ENCODE measurements at places on chromosomes 4 and X.

DNA sequence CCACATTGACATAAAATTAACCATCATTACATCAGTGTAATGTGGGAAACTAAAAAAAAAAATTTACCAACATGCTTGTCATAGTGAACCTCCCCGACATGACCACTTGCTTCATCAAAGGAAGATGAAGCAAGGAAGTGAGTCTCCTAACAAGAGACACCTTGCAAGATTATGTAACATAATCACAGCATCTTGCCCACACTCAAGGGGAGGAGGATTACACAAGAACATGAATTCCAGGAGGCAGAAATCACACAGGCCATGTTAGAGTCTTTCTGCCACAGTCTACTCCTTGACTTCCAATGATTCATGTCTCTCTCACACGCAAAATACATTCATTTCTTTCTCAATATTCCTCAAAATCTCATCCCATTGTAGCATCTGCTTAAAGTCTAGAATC is 93.3 kb downstream of the AKAP4 start:
- no peak for DNase-seq

DNA sequence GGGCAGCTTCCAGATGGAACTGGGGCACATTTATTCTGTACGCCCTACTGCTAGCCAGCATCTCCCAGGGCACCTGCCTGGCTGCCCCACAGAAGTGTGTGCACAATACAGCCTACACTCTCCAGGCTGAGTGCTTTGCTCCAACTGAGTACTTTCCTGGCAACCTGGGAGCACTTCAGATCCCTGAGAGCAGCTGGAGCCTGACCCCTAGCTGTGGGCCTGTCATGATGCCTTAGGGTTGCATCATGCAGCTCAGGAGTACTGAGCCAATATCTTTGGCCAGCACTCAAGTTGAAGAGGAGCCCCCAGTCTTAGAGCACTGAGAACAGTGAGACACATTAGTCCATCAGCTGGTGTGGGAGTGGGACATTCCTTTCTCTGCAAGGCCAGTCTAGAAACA is 321.9 kb downstream of the CFAP47 start:
- DNase-seq, result no peak

GRCh38 chrX:8254401-8254800 is 83.3 kb upstream of the VCX2 start:
- DNase-seq, result no peak

DNA sequence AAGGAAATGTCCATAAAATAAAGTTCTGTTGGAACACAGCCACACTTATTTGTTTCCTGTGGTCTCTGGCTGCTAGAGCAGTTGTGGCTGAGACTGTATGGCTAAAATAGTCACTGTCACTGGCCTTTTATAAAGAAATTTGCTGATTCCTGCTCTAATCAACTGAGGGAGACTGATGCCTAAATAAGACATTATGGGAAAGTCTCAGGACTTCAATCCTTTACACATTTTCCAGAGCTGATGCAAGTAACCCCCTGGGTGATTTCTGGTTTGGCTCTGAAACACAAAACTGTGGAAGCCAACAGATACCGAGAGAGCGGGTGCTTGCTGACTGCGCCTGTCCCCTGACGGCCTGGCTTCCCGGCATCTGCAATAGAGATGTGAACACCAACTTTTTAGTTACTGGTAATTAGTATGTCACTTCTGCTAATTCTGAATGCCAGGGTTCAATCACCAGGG is 64.0 kb downstream of the POLR2B start:
- DNase-seq, result no peak

- DNase-seq, result no peak
Measured at GRCh38 chrX:65757943-65758342, 90.5 kb downstream of the MSN start.

GRCh38 chr4:184273166-184274147 is 55.8 kb upstream of the ENPP6 start:
- no peak for DNase-seq

- no peak for DNase-seq
Measured at GRCh38 chr4:113256946-113257345, 207.5 kb downstream of the ANK2 start.

DNA sequence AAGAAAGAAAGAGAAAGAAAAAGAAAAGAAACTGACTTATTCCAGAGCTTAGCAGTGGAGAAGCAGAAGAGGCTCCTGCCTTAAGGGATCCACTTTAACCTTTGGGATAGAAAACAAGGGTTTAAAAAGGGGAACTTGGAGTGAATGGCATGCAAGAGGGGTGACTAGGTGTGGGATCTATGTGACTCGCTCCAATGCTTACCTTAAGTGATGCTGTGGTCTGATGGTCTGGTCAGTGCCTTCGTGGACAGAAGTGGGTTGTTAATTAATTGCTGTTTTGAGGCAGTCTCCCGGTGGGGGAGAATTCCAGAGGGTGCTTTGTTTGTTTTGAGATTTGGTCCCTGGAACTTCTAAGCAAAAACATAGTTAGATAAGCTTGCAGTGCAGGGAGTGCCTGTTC is 21.1 kb upstream of the RHOXF1 start:
- no peak for DNase-seq

DNA sequence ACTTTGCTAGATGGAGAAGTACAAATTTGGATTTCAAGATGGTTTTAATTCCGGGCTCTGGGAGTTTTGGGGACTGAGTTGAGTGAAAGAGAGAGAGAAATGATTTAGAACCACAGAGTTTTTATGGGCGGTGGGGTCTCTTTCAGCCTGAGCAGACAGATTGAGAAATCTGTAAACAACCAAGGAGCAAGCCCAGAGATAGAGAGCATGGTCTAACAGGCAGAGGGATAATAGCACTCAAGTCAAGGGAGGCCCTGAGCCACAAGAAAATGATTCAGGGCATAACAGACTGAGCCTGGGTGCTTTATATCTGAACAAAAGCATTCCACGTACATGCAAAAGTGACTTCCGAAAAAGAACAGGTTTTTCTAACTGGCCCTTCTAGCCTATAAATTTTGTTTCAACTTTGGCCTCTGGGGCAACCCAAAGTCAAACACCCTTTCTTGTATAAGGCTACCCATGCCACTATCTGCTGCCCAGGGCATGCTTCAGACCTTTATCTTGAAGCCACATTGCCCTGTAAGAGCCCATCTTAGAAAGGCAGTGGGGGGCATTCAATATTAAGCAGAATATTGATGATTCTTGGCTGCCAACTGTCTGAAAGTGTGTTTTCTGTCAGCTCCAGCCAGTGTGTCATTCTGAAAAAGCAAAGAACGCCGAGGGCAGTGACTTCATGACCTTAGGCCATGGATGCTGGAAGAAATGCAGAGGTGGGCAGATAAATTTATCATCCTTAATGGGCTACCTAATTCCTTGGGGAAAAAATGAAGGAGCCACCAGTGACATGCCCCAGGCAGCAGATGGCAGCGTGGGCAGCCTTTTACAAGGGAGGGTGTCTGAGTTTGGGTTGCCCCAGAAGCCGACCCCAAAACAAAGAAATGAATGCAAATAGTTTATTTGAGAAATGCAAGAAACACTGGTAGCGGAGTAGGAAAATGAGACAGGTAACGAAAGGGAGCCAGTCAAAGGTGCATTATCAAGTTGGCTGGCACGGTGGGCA is 637.6 kb downstream of the MID1IP1 start:
- no peak for DNase-seq

DNA sequence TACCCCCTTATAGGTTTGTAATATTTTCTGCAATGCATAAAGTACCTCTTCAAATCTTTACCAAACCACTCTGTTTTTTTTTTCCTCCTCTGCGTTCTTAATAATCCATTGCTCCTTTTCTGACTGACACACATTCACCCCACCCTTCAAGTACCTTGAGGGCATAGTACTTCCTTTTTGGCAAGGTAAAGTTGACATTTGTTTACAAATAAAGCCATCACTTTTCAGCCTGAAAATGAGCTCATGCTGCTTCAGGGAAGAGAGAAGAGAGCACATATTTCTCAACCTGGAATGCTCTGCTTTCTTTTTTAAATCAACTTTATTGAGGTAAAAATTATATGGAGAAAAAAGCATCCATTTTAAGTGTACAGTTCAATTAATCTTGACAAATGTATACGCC is 113.9 kb downstream of the AGTR2 start:
- DNase-seq, result no peak

GRCh38 chr4:142345924-142346323 is 500.2 kb downstream of the INPP4B start:
- no peak for DNase-seq

DNA sequence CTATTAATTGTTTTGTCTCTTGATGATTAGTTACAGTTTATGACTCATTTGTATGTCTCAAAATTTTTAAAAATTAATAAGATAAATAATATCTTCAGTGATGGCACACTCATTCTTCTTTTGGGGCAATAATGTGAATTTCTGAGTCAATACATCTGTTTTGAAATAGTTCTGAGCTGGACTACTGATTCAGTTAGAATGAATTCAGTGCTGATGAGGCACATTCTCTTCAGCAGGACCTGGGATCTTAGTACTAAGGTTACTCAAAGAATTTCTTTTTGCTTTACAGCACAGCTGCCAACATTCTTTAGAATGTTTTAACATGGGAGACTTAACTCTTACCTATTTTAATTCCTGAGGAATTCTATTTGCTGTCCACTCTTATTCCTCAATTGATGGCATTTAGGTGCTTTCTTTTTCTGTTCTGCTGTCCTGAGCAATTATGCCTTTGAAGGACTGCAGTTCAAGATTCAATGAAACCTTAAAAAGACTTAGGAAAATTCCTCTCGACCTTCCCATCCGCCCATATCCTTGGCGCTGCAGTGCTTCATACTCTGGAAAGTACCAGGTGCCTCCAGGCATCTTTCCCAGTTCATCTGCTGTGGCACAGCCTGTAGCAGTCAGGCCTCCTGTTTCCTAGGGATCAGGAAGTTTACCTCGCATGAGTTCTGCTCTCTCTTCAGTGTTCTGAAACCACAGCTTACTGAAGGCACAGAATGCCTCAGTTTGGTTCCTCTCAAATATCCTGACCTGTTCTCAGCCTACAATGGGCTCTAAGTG is 213.7 kb downstream of the FSTL5 start:
- no peak for DNase-seq

GRCh38 chrX:109352066-109352588 is 129.8 kb downstream of the GUCY2F start:
- no peak for DNase-seq

- no peak for DNase-seq
Measured at GRCh38 chrX:103741879-103742278, 31.2 kb downstream of the TMEM31 start.

DNA sequence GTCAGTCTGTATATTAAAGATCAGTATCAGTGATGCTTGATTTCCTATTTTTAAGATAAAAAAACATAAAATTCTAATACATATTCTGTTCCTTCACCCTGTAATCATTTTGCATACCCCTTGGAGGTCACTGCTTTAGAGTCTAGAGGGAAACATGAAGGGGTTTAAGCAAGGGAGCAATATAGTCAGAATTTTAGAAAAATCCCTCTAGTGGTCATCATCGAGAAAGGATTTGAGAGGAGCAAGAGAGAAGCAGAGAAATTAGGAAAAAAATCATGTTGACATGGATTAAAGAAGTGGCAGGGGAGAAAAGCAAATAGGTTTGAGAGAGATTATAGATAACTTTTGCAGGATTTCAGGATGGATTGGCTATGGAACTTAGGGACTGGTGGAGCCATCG is 11.1 kb downstream of the APEX2 start:
- no peak for DNase-seq

- DNase-seq, result no peak
Measured at GRCh38 chr4:54754394-54754793, 96.6 kb downstream of the KIT start.

- no peak for DNase-seq
Measured at GRCh38 chrX:13126775-13127174, 82.4 kb upstream of the FAM9C start.

- DNase-seq, result no peak
Measured at GRCh38 chr4:54090804-54091623, 8.9 kb upstream of the GSX2 start.

GRCh38 chr4:139962130-139962684 is 191.8 kb downstream of the MAML3 start:
- DNase-seq, result no peak

DNA sequence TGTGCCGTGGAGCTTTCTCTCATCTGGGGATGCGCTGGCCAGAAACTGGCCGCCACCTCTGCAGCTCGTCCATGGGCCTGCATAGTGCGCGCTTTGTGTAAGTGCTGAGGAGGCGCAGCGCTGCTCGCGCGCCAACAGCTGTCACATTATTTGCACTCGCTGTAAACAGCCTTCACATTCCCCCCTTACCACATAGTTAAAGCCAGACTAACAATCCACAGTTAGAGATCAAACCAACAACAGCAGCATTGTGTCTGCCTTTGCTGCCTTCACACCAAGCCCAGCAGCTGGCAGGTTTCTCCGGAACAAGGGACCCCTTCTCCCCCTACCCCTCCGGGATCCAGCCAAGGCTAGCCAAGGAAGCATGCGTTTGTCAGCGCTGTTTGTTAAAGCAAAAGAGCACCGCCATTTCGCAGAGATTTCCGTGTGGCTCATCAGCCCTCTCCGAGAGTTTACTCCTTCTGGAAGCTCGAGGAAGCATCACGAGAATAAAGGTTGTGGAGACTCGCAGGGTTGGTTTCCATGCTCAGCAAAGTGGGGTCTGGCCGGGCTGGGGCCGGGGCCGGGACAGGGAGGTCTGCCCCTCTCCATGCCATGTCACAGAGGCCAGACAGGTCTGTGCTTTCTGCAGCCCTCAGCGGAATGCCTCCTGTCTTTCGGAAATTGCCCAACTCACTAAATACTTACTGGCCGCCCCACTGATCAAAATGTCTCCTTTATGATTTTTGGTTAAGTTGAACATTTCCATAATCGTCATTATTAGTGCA is 11.0 kb downstream of the BCOR start:
- no peak for DNase-seq

DNA sequence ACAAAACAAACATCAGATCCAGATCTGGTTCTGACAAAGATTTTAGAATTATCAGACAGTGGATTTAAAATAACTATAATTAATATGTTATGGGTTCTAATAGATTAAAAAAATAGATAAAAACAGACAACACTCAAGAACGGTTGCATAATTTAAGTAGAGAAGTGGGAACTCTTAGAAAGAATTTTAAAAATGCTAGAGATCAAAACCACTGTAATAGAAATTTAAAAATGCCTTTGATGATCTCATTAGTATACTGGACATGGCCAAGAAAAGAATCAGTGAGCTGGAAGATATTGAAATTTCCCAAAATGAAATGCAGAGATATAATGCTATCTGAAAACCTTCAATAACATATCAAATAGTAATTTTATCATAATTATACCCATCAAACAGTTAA is 28.3 kb upstream of the DYNLT3 start:
- DNase-seq, result no peak

GRCh38 chr4:37769391-37769989 is 57.0 kb upstream of the PGM2 start:
- no peak for DNase-seq

- DNase-seq, result no peak
Measured at GRCh38 chr4:124879195-124879594, 166.7 kb upstream of the ANKRD50 start.

GRCh38 chr4:83734576-83734975 is 198.7 kb downstream of the GPAT3 start:
- DNase-seq, result no peak
